ENCODE measurements at places on chromosomes 12 and 14.

DNA sequence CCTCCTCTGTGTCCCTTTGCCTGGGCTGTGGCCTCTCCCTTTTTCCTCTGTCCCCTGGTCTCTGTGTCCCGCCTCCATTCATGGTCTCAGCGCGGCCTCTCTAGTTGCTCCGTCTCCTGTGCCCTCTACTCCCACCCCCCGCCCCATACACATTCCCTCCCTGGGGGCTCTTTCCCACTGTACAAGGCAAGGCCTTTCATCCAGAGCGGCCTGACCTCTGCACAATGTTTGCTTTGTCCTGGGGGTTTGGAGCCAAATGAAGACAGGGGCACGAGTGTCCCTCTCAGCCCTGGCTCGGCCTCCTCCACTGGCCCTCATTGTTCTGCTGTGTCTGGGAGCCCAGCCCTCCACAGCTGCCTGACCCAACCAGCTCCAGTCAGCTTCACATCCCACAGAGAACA is 678.6 kb downstream of the BCL11B start:
- DNase-seq, result no peak

DNA sequence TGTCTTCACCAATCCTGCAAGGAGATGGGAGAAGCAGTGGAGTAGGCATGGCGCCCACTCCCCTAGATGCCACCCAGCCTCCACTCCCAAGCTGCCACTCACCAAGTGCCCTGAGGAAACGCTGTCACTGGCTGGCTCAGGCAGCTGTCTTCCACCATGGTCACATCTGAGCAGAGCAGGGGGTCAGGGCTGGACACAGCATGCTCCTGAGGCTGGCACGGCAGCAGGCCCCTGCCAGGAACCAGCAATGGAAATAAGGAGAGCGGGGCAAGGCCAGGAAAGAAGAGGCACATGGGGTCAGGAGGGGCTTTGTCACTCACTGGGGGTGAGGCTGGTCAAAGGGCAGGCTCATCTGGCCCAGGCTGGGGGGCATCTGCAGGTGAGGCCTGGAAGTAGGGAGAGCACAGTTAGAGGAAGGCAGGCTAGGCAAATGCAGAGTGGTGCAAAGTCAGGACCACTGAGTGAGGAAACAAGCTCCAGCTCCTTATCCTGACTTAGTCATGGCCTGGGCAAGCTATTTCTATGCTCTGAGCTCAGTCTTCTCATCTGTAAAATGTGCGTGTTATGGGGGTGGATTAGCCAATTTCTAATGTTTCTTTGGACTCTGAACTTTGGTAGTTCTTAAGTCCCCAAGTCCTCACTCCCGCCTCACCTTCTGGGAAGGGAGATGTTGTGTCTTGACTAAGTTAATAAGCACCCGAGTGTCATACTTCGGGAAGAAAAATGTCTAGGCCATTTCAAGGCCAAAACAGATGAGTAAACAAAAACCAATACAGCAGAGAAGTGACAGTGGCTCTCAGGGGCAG is 8.0 kb downstream of the NAB2 start:
- DNase-seq, result no peak

- no peak for DNase-seq
Observed at GRCh38 chr12:76041406-76041805, 9.8 kb upstream of the PHLDA1 start.

GRCh38 chr12:96452261-96452922 is 37.0 kb upstream of the CFAP54 start:
- DNase-seq, result no peak

DNA sequence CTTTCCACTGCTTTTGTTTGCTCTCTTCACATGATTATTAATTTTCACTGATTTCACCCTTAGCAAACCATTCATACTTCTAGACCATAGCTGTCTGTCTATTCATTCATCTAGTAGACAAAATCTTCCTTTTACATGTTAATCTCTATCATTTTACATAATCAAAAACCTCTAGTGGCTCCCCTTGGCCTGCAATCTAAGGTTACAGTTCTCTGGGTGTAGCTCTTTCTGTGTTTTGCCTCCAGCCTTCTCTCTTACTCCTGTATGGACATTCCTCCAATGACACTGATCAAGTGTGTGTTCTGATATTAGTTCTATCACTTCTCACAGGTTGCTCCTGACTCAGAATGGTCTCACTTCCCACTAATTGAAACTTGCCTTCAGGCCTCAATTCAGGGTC is 56.4 kb downstream of the PRKCH start:
- no peak for DNase-seq

Measured in NCI-H446 (cell line).